ENCODE measurements at places on chromosomes 1 and 21.

GRCh38 chr1:29646161-29646775 lies 409.9 kb downstream of the PTPRU start:
- DNase-seq, result no peak

GRCh38 chr21:27425574-27425973 lies 458.7 kb upstream of the ADAMTS5 start:
- DNase-seq, result no peak

DNA sequence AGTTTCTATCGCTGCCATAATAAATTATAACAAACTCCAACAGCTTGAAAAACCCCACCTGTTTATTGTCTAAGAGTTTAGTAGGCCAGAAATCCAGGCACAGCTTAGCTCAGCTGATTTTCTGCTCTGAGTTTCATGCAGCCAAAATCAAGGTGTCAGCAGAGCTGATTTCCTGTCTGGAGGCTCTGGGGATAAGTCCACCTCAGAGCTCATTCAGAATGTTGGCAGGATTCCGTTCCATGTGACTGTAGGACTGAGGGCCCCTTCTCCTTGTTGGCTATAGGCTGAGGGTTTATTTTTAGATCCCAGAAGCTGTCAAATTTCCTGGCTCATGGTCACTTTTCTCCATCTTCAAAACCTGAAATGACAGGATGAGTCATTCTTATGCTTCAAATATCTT lies 91.6 kb upstream of the CHODL start:
- no peak for DNase-seq

- DNase-seq, result peak; percentile 31
Observed at GRCh38 chr1:246199086-246199645, 307.9 kb downstream of the SMYD3 start.

- peak; percentile 25 for DNase-seq
Observed at GRCh38 chr1:108897865-108898720, 21.3 kb downstream of the GPSM2 start.

GRCh38 chr1:237570530-237570929 lies 320.2 kb downstream of the ZP4 start:
- DNase-seq, result no peak

- DNase-seq, result no peak
Observed at GRCh38 chr21:36542312-36543101, 62.6 kb upstream of the CLDN14 start.

DNA sequence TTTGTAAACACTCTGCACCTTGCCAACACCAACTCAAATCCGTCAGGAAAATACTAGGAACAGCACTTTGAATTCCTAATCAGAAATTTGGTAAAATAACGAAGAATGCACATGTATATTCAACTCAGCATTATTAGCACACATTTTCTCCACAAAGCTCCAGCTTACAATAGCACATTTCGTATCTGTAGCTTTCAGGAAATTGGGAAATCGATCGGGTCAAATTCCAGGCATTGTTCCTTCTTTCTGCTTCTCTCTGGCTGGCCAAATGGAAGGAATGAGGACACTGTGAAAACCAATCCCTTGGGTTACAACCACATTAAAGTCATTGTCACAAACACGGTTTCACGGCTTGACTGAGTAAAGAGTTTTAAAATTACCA lies 58.6 kb downstream of the NPHP4 start:
- no peak for DNase-seq

GRCh38 chr1:235595079-235595478 lies 54.5 kb downstream of the GNG4 start:
- DNase-seq, result no peak

DNA sequence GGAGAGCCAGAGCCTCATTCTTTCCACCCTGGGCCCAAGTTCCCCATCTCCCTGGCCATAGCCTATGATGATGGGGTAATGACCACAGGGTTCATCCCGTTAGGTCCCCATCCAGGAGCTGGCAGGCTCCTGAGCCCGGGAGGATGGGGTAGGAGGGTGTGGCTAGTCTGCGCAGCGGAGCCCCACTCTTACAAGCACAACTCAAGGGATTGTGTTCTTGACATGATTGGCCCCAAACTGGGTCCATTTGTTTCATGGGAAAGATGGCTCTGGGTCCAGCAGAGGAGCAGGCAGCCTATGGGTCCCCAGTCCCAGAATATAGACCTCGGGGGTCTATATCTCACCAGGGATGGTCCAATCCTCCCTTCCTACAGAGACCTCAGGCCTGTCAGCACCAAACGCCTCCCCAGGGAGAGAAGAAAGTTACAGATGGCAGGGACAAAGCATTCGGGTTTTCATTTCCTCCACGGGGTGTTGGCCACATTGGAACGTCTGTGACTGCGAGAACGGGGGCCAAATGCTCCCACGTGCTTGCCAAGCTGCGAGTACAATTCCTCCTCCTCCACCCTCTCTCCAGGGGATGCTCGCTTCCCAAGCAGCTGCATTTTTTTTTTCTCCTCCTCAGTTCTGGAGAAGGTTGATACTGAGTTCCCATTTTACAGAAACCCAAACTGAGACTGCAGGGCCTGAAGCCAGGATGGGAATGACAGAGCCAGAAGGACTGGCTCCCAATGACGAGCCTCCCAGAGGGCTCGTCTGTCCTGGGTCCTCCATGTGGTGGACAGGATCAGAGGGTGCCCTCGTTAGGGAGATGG lies 71.0 kb downstream of the DHRS3 start:
- no peak for DNase-seq

DNA sequence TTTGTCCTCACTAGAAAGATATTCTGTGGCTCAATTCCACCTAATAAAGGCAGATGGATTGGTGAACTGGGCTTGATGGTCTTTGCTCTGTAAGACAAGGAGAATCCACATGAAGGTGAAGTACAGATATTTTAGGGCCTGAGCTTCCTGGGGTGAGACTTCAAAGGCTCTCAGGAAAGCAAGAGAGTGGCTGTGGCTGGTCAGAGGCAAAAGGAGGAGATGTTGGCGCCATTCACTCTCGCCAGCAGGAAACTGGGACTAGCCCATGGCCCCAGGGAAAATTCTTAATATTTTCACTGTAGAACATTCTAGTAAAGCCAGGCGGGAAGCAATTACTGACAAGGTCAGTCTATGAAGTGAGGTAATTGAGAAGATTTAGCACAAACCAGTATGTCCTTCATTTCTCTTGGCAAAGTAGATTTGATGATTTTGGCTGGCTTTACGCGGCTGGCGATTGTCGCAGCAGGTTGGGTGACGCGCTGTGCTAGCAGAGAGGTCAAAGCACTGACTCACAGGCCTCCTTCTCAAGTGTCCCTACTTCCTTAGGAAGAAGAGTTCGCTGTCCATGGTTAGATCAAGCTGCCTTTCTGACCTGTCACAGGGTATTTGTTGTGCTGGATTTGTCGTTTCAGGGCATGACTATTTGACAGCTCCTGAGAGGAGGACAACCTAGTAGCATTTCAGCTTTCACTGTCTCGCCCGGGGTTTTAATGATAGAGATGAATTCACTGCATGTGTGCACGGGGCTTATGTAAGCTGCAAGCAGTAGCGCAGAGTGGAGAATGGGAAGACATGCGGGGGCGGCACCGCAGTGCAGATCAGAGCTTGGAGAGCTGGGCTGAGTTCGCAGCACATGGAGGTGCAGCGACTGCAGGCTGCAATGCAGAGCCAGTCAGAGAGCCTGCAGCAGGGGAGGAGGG lies 32.7 kb downstream of the XCL1 start:
- no peak for DNase-seq

DNA sequence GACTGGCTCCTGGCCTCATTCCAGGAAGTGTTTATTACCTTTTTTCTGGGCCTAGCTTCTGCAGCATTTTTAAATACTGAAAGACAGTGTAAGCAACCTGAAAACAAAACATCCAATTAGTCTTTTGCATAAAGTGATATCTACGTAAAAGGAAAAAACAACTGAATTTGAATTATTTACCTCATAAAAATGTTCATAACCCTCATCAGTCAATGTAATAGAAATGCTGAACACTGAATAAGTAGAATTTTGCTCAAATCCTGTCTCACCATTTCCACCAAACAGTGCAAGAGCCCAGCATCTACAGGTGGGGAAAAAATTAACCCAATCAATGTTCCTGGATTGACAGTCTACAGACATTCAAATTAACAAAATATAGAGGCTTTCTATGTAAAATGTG lies 64.0 kb downstream of the NRDC start:
- DNase-seq, result no peak

GRCh38 chr1:82346141-82346540 lies 545.4 kb downstream of the ADGRL2 start:
- no peak for DNase-seq

GRCh38 chr1:203049077-203049476 lies 22.8 kb downstream of the PPFIA4 start:
- DNase-seq, result no peak

- DNase-seq, result no peak
Observed at GRCh38 chr1:31400393-31400792, 12.6 kb upstream of the SERINC2 start.

- DNase-seq, result no peak
Observed at GRCh38 chr1:178124115-178124514, 30.2 kb downstream of the RASAL2 start.

- no peak for DNase-seq
Observed at GRCh38 chr1:156691665-156692440, 13.5 kb downstream of the CRABP2 start.

- no peak for DNase-seq
Observed at GRCh38 chr1:234932106-234932505, 196.5 kb downstream of the TOMM20 start.

GRCh38 chr1:19315378-19316198 lies 3.5 kb downstream of the SLC66A1 start:
- DNase-seq, result no peak

DNA sequence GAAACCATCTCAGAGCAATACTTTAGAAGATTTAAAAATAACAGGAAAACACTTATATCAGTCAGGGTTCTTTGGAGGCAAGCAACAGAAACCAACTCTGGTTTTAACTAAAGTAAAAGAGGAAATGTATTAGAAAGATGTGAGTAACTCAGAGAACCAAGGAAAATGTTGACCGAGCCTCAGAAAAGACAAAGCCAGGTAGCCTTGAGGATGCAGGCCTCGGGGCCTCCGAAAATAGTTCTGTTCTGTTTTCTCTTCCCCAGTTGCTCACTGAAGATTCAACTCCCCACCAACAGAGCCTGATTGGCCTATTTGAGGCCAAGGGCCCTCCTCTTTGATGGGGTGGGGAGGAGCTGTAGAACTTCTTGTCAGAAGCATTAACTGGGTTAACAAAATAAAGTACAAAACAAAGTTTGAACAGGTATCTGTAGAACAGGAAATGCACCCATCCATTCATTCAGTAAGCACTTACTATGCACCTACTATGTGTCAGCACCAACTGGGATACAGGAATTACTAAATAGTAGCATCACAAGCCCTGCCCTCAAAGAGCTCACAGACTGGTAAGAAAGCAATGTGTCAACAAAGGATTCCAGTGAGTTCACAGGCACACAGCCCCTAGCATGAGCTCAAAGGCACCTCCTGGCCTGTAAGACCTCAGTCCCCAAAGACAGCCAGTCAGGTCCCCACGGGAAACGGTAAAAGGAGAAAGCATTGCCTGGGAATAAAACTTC lies 12.6 kb downstream of the SLAMF8 start:
- no peak for DNase-seq

GRCh38 chr1:25916460-25916859 lies 10.2 kb upstream of the STMN1 start:
- DNase-seq, result no peak

GRCh38 chr1:223248770-223249140 lies 105.7 kb upstream of the TLR5 start:
- DNase-seq, result no peak

GRCh38 chr1:98459486-98459870 lies 202.0 kb upstream of the SNX7 start:
- no peak for DNase-seq

GRCh38 chr1:230392920-230393521 lies 33.1 kb downstream of the PGBD5 start:
- no peak for DNase-seq

GRCh38 chr1:116910379-116911187 lies 867 bp downstream of the PTGFRN start:
- no peak for DNase-seq

DNA sequence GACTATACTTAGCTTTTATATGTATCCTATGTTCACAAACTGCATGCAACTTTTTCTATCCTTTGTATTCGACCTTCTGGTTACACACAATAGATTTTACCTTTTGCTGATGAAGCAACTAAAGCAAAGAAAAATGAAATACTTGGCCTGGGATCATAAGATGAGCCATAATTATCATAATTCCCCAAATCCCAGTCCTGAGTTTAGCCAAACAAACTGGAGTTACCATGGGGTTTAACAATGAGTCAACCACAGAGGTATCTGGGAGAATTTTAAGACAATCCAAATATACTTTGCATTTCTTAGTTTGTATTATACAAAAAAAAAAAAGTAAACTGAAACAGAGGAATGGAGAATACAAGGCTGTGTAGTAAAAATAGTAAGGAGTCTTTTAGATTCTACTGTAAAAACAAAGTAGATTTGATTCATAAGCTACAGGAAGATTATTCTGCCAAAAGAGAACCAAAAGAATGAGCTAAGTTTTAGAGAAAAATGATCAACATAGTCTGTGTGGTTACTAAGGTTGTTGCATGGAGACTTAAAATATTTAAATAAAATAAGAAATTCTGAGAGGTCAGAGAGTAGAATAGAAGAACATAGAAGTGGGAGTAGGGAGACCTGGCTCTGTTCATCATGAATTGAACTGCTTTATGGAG lies 60.4 kb upstream of the GORAB start:
- no peak for DNase-seq

DNA sequence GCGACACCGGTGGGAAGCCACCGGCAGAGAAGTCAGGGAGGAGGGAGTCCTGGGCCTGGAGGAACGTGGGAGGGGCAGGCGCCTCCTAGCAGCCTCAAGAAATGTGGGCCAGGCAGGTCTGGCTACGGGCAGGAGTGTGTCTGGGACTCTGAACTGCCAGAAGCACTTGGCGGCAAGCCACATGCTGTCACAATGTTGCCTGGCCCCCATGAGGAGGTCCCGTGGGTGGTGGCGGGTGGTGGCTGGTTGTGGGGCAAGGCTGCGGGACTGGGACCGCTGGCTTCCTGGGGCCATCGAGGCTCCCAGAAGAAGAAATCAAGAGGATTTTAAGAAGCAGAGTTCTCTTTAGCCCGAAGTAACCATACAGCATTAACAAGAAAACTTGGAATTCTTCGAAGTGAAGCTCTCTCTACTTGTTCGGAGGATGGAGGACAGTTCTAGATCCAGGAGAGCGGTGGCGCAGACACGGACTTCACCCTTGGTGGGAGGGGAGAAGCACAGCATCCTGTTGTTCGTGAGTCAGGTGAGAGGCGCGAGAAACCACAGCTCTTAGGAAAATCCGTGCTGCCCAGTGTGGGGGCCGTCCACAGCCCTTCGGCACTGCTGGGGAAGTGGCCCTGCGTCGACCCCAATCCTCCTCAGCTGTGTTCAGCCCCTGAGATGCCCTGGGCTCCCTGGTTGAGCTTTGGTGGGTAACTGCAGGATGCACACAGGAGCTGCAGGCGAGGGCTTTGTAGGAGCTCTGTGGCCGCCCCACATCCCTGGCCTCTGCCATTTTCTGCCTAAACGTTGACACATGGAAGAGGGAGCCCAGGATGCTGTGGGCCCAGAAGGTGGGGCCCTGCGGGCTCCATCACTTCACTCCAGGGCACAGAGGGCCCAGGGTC lies 12.4 kb downstream of the SKI start:
- no peak for DNase-seq

DNA sequence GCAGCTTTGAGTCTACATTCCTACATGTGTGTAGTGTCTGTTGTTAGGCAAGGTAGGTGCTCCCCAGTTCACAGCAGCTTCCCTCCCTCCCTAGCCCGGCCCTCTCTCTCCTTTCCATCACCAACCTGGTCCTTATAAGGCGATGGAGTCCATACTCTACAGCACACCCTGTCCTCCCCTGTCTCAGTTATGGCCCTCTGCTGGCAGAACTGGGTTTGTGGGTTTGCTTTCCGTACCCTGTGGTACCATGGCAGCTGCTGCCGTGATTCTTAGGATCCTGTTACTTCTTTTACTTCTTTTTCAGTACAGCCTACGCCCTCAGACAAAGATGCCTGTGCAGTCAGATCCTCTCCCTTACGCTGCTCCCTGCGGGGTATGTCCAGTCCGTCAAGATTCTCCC lies 31.7 kb downstream of the AK5 start:
- DNase-seq, result no peak
